Right forelimb (tissue), 1 donor: ENCODE measurements at places on chromosomes 11 and 22.

GRCh38 chr11:125410091-125410490 lies 86.0 kb downstream of the FEZ1 start:
- DNase-seq, result no peak

DNA sequence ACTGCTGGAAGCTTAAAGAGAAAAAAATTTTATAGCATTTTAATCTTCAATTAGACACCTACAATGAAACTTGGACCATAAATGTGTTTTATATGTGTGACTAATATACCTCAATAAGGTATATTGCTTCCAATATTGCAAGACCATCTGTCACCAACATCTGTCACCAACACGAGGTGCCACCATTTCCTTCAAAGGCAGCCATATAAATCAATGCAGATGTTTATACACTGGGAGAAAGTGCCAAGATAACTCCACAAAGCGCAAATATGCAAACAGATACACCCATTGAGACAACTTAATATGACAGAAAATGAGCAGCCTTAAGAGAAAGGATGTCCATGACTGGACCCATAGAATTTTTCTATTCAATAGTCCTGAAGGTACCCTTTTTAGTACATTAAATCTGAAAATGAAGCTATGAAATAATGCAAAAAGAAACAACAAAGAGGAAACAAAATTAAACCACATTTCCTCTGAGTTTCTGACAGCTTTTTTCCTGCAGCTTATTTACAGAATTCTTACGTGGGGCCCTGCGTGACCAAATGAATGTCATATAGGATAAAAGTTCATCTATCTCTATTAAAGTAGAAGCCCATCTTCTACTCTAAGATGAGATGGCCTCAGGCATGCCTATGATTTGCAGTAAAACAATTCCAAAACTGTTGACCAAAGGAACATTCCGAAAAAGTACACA lies 12.5 kb downstream of the MPZL3 start:
- no peak for DNase-seq

DNA sequence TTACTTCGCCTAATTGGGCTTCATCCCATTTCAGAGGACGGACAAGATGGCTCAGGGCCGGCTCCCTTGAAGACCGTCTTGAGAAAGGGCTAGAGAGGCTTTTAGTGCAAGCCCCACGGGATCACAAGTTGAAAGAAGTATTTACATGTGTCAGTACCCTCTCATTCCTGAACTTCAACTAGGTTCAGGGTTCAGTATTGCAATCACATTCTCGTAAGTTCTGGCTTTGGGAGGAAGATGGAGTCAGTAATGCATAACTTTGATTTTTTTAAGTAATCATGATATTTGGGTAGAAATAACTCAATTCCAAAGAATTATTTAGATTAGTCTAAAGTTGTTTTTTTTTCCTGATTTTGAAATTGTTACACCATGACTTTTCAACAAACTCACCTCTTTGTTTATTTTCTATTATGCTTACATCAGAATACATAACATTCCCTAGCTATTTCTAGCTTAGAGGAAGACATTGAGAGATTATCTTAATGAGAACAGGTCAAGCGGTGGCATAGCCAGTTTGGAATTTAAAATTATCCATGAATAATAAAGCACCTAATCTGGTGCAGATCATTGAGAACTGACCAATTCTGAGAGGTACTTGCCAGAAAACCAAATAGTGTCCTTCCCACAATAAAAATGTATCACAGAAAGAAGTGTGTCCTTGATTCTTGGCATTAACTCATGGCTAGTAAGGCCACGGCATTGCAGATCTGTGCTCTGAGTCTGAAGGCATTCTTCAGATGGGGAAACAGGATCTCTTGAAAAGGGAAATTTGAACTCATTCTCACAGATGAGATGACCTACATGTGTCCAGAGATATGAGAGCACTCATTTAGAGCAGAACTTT lies 92.1 kb upstream of the BLID start:
- DNase-seq, result no peak

DNA sequence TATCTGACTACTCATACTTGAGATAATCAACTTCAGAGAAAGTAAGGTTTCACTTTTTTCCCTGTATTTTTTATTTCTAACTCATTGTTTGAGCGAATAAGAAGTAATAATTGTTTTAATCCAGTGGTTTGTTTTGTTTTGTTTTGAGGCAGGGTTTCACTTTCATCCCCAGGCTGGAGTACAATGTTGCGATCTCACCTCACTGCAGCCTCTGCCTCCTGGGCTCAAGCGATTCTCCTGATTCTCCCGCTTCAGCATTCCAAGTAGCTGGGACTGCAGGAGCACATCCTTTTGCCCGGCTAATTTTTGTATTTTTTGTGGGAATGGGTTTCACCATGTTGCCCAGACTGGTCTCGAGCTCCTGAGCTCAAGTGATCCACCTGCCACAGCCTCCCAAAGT lies 8.6 kb downstream of the GTF2H1 start:
- DNase-seq, result no peak

DNA sequence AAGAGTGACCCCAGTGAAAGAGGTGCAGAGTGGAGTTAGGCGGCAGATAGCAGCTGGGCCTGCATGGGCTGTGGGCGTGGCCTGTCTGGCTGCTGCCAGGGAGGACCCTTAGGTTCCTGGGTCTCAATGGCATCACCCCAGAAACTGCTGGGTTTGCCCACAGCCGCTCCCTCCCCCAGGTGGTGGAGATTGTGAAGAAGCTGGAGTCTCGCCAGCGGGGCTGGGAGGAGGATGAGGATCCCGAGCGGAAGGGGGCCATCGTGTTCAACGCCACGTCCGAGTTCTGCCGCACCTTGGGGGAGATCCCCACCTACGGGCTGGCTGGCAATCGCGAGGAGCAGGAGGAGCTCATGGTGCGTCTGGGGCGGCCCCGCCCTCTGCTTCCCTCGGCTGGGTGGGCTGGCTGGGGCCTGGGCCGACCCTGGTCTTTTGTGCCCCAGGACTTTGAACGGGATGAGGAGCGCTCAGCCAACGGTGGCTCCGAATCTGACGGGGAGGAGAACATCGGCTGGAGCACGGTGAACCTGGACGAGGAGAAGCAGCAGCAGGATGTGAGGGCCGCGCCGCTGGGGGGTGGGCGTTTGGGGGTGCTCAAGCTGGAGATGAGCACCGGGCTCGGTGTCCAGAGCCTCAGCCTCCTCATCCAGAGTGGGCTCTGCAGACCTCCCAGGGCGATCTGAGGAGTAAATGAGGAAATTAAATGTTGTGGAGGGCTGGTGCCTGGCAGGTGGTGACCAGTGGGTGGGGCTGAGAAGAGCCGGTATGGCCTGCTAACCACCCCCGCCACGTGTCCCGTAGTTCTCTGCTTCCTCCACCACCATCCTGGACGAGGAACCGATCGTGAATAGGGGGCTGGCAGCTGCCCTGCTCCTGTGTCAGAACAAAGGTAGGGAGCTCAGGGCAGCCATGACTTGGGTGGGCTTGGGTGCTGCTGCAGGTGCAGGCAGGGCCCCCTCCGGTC lies 15.0 kb downstream of the SART1 start:
- DNase-seq, result no peak
